Activated CD8-positive, alpha-beta memory T cell treated with anti-CD3 and anti-CD28 coated beads, Interleukin-2, amount 50 U/mL, for 4 hours (primary cell): ENCODE measurements at places on chromosomes 7 and 10.

GRCh38 chr10:1036341-1036791, 10.7 kb upstream of the IDI2 start:
- DNase-seq, result no peak

- peak; percentile 28 for DNase-seq
These were observed 744 bp downstream of the FRAT2 start for GRCh38 chr10:97333601-97334369.

DNA sequence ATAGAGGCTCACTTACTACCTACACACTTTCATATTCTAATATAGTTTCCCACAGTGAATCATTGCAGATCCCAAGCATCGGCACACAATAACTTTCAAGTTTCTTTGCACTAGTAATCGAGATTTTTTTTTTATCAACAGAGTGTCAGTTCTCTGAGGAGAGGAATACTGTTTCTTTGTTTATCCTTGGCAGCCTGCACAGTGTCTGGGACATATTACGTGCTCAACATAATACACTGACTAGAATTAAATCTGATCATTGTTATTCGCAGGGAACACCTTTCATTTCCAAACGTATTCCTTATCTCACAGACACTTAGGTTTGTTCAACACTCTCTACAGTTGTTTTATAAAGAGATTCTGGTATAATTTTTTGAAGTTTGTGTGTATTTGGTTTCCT, 95.3 kb downstream of the CACNA2D1 start:
- DNase-seq, result no peak

DNA sequence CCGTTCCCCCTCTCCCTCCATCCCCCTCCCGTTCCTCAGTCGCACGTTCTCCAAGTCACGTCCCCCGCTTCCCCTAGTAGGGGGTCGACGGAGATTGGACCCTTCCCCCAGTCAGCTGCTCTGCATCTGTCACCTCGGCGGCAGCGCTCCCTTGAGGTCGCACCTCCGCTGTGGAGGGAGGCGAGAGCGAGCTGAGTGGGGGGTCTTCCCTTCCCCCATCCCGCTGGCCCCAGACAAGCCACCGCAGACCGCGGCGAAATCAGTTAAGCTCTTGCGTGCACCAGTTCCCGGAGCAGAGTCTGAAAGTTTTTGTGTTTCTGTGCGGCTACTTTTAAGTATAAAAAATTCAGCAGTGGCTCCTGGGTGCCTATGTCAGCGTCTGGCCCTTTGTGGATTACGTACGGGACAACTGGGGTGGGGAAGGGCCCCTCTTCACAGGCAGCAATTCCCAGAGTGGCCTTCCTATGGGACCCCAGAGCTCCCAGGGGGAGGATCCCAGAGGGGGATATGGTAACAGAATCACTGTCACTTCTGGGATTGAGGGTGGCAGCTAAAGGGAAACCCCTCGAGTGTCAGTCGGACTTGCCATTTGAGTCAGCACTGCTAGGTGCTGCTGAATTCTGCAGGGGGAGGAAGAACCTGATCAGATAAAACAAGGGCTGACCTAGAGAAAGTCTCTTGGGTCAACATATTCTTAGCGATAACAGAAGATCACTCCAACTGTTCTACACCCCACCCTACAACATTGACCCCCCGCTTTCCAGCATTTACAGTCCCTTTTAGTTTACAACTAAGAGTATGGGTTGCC, 12.5 kb upstream of the DDIT4 start:
- no peak for DNase-seq

GRCh38 chr7:80770675-80771081, 132.2 kb downstream of the CD36 start:
- DNase-seq, result no peak

DNA sequence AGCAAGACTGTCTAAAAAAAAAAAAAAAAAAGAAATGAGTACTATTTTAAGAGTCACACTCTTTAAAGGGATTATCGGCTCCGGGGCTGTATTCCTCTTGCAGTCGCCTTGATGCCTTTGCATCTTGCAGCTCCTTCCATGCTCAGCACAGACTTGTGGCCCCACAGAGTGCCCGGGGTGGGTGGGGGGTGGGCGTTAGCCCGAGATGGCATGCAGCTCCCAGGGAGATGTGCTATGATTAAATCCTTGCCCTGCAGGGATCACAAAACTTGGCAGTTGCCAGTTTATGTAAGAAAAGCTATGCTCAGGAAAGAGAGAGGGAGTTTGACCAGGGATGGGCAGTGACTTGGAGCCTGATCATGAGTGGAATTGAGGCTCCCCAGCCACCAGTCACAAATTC, 81.9 kb downstream of the CCDC3 start:
- no peak for DNase-seq

GRCh38 chr10:60661637-60662036, 116.6 kb upstream of the CDK1 start:
- no peak for DNase-seq

GRCh38 chr7:16688249-16688648, 42.3 kb downstream of the BZW2 start:
- DNase-seq, result no peak

DNA sequence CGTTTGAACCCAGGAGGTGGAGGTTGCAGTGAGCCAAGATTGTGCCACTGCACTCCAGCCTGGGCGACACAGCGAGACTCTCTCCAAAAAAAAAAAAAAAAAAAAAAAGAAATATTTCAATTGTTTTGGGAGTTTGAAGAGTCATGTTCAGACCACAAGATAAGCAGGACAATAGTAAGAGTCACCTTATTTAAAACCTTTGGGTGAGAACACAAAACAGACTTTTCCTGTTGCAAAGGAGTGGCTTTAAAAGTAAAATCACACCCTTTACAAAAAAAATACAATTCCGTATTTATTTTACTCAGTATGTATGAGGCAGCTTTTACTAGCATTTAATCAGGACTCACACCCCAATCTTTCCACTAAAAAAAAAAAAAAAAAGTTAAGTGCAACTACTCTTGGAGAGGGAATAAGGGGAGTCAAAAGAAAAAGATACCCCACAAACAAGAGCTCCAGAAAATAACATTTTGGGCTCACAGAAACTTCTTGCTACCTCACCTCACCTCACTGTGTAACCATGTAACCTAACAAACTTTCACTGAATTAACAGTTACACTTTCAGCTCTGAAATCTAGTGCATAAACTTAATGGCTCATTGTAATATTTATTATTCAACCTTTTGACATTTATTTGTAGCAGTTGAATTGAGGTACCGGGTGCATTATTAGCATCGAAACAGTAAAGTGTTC, 11.2 kb downstream of the SKIDA1 start:
- no peak for DNase-seq

DNA sequence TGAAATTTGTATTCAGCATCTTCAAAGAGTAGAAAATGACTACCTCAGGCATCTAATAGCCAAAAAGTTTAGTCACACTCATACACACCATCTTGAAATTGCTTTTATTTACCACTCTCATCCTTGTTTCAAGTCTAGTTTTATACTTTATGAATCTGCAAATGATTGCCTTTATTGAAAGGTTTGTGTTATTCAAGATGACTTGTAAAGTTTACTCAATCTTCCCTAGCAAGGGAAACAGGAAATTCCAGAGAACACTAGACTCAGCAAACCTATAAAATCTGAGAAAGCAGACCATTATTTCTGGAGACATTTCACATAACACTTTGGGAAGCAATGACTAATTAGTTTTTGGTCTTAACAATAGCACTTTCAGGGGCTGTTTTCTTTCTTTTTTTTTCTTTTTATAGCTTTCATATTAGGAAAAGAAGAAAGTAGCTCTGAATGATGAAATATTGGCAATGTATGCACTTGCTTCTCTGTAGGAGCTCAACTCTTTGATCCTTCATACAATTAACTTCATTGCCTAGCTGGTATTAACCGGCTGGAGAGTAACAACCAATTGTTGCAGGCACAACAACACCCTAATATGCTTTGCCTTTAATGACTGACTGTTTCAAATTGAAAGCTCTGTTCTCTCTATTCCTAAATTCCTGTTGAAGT, 68.9 kb upstream of the HDAC9 start:
- no peak for DNase-seq

- DNase-seq, result no peak
These were observed 723.6 kb downstream of the INHBA start for GRCh38 chr7:40979296-40979695.

GRCh38 chr7:149666360-149666945, 106.9 kb downstream of the ZNF467 start:
- DNase-seq, result no peak

GRCh38 chr10:71501402-71501801, 104.7 kb downstream of the CDH23 start:
- DNase-seq, result no peak

GRCh38 chr10:32031920-32032319, 24.3 kb downstream of the KIF5B start:
- DNase-seq, result no peak

DNA sequence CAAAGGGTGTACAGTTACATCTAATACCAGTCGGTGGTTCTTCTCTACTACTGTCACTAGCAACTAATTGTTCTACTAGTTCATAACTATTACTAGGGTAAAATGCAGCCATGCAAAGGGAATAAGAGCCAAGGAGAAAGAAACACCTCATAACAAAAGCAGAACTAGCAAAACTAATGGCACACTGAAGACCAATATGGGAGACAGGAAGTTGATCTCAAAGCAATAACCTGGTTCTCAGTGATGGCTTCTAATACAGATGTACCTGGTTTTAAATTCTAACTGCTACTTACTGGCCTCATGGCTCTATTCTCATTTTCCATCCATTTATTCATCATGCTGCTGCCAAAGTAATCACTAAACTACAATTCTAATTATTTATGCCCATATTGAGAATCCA, 170.3 kb downstream of the SEMA3E start:
- DNase-seq, result no peak

GRCh38 chr10:112215342-112215774, 31.8 kb upstream of the GPAM start:
- DNase-seq, result no peak

DNA sequence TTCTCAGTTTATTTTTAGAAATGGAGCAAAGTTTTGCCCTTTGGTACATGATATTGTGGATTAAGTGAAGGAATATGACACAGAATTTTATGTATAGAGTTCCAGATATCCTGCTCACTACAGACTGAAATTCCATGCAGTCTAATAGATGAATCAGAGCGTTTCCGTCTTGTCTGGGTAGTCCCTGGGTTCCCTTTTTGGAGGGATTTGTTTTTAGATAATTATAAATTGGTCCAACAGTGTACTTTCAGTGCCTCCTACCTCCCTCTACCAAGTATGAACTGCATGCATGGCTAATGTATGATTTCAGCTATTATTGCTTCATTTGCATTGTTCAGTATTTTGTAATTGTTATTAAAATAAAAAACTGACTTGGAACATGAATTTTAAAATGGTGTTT, 74.4 kb downstream of the SEPTIN7 start:
- DNase-seq, result no peak

DNA sequence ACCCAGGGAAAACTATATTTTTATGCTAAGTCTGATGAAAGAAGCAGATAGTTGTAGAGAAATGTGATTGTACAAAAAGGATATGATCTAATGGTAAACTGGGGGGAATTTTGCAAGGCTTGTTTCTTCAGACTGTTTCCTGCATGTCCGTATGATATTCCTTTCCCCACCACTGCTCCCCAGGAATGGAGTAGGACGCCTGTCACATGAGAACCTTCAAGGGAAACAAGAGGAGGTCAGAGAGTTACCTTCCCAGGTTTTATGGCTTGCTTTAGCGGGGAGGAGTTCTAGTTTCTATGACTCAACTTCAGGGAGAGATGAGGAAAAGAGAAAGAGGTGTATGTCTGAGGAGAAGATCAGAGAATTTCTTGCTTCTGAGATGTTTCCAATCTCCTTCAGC, 16.4 kb upstream of the ITPRID1 start:
- DNase-seq, result no peak

DNA sequence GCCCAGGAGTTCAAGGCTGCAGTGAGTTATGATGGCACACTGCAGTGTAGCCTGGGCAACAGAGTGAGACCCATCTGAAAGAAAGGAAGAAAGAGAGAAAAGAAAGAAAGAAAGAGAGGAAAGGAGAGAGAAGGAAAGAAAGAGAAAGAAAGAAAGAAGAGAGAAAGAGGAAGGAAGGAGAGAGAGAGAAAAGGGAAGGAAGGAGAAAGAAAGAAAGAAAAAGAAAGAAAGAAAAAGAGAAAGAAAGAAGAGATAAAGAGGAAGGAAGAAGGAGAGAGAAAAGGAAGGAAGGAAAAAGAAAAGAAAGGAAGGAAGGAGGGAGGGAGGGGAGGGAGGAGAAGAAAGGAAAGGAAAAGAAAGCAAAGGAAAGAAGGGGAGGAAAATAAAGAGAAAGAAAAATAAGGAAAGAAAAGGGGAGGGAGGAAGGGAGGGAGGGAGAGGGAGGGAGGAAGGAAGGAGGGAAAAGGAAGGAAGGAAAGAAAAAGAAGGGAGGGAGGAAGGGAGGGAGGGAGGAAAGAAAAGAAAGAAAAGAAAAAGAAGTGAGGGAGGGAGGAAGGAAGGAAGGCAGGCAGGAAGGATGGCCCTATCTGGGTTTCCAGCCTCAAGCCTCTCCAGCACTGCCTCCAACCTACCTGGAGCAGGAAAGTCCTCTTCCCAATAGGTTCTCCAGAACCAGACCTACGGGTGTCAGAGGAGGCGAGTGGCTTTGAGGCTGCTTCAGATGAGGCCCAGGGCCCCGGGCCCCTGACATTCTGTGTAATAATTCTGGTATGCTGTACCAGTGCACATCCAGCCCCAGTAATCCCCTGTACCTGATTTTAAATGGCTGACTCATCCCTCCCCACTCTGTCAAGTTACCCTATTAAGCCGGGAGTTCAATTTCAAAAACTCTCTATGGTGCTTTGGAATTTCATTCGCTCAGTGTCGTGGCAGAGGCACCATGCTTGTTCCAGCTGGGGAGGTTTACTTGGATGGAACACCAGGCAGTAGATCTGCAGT, 6.8 kb upstream of the PARD3 start:
- DNase-seq, result no peak

DNA sequence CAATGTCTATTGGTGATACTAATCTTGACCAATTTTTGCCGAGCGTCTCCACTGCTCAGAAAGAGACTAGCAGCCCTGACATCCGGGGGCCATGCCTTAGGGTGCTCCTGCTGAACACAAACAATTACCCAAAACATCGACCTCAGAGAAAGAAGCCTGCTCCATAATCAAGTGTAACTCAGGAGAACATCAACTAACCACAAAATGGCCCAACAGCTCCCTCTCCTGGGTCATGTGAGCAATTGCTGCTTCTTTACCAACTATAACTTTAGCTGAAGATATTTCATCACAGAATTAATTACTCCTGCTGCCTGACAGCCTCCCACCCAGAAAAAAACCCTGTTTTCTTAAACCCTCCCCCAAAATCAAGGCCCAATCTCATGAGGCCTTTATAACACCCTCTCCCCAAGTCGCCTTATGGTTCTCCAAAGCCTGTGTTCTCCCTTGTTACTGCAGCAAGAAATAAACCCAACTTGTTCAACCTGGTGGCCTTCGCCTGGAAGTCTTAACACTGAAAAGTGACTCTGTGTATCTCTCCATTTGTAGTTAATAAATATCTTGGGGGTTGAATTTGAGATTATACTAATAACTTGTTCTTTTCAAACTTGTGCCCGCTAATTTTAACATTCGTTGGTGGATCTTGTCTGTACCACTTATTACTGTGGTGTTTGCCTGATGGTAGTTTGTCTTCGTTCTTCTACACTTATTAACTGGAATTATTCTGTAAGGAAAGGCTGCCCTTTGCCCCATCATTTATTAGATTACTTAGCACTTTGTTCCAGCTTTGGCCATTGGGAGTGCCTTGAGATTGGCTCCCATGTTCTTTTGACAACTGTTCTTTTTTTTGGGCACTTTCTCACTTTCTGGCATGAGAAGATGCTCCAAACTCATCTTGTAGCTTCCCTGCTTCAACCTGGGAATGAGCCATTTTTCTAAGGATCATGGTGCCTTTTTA, 21.2 kb upstream of the RAMP3 start:
- peak; percentile 66 for DNase-seq

GRCh38 chr7:79287981-79288380, 165.5 kb downstream of the MAGI2 start:
- DNase-seq, result no peak
